ENCODE measurements at places on chromosomes 1 and 21.

- DNase-seq = no peak
Measured at GRCh38 chr21:44812640-44813039, 5.2 kb downstream of the SUMO3 start.

- DNase-seq = no peak
Measured at GRCh38 chr1:105686874-105687690, 1369.4 kb upstream of the PRMT6 start.

- DNase-seq = no peak
Measured at GRCh38 chr21:41851090-41851790, 27.9 kb downstream of the PRDM15 start.

DNA sequence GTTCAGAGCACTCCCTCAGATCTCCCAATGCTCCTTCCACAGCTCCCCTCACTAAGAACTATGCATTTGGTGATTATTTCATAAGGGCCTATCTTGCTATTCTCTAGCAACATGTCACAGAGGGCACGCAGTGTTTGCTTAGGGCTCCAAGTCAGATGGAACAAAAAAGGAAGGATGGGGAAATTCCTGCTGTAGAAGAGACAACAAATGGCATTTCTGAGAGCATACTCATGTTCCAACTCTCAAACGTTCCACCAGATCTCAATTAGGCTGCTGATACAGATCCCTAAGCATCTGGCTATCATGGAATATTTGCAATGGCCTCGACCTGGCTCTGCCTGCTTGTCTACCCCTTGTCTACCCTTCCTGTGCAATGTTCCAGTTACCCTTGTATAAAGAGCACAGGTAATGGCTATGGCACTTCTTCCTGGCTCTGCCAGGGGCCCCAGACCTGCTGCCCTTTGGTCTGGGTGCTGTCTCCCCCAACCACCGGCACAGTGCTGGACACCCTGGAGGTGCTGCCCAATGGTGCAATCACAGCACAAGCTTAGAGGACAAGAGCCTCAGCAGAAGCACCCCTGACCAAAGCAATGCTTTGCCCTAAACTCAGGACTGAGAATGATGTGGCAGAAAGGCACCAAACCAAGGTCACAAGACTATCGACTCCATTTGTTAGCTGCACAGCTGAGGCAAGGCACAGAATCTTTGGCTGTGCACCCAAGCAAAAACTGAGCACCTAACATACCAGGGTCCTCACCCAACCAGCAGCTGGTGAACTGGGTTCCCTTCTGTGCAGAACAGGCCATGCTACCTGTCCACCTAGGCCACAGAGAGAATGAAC is 3.6 kb downstream of the PARP1 start:
- DNase-seq = no peak

DNA sequence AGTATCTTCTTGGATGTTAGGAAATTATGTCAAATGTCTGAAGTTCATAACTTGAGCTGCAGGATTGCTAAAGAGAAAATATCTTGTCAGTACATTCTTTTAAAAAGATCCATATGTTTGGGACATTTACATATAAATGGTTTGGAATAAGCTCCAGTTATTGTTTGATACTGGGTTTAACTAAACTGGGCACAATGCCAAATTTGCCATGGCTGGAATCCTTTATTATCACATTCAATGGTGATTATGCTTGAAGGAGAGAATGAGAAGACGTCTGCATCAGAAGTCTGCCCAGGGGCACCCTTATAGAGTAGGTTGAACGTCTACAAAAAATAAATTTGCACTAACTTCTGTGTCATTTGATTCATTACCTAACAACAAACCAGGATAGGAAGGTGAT is 652.5 kb downstream of the AMY1C start:
- DNase-seq = no peak

DNA sequence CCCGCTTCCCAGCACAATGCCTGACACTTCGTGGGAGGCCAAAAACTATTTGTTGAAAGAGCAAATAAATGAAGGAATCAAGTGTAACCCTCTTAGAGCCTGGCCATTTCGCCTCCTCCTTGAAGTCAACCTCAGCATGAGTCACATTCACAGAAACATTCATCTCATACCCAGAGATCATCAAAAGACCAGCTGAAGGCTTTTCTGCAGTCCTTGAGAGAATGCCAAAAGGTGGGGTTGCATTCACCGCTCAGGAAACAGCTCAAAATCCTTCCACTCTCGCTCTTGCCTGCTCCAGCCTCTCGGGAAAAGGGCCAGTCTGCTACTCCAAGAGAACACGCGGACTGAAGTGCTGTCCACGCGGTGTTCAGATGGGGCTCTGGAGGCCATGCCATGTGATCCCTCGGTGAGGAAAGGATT is 90.0 kb downstream of the VWA5B1 start:
- no peak for DNase-seq

GRCh38 chr1:11525151-11525505 is 46.2 kb downstream of the DISP3 start:
- no peak for DNase-seq

- DNase-seq = no peak
Measured at GRCh38 chr1:2112280-2112701, 62.1 kb downstream of the PRKCZ start.

- no peak for DNase-seq
Measured at GRCh38 chr1:36529769-36530260, 47.1 kb upstream of the CSF3R start.

- no peak for DNase-seq
Measured at GRCh38 chr1:150760013-150760412, 5.6 kb downstream of the CTSS start.

DNA sequence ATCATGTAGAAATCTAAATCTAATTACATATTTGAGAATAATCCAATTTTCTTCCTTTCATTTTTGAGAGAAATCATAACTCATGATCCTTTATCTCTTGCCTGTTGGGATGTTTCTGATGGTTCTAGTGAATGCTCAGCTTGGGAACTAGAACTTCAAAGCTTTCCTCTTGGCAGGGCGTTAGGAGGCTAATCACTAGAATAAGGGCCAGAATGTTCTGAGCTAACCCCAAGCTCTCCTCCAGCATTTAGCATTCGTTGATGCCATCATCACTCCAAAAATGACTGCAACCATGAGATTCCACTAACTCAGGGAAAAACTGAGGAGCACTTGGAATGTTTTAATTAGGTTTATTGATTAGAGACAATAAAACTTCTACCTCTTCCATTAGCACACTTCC is 93.9 kb upstream of the DPT start:
- DNase-seq = no peak

GRCh38 chr1:18854331-18855025 is 5.0 kb downstream of the TAS1R2 start:
- DNase-seq = no peak

- DNase-seq = no peak
Measured at GRCh38 chr1:179012038-179012437, 13.7 kb upstream of the FAM20B start.

- DNase-seq = no peak
Measured at GRCh38 chr1:115330480-115331013, 7.5 kb downstream of the NGF start.

DNA sequence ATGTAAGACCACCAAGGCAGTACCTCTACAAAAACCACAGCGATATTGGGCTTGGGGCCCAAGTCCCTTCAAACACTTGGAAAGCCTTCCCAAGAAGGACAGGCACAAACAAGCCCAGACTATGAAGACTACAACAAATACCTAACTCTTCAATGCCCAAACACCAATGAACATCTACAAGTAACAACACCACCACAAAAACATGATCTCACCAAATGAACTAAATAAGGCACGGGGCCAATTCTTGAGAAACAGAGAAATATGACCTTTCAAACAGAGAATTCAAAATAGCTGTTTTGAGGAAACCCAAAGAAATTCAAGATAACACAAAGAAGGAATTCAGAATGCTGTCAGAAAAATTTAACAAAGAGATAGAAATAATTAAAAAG is 86.8 kb downstream of the COL24A1 start:
- DNase-seq = no peak

- no peak for DNase-seq
Measured at GRCh38 chr1:39690794-39691382, 345 bp downstream of the HPCAL4 start.

DNA sequence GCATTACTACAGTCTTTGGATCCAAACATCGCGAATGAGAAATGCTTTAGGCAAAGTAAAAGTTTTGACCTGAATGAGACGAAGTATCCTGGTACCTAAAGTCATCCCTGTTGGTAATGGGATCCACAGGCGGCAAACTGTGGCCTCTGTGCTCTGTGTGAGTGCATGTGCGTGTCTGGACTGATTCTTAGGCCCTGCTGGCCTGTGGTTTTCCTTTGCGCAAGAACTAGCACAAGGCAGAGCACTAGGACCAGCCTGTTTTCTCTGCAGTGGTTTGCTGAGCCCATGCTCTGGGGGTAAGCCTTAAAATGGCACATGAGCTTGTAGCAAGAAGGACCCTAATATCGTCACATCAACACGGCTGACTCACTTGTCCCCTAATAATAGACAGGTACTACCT is 251.2 kb downstream of the DSCAM start:
- no peak for DNase-seq

GRCh38 chr21:25967181-25967900 is 203.2 kb downstream of the APP start:
- no peak for DNase-seq

- DNase-seq = no peak
Measured at GRCh38 chr1:205355075-205355453, 1.7 kb downstream of the KLHDC8A start.

DNA sequence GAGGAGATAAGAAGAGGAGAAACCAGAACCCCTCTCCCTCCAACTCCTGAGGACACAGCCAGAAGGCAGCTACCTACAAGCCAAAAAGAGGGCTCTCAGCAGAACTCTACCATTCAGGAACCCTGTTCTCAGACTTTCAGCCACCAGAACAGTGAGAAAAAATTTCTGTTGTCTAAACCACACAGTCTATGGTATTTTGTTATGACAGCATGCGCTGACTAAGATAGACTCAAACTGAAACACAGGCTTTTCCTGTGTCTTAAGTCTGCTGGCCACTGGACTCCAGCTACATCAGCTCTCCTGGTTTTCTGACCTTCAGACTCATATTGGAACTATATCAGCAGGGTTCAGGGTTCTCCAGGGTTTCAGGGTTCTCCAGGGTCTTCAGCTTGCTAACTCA is 126.5 kb upstream of the TNFSF4 start:
- DNase-seq = no peak

- no peak for DNase-seq
Measured at GRCh38 chr1:26597629-26598039, 68.1 kb downstream of the RPS6KA1 start.

- no peak for DNase-seq
Measured at GRCh38 chr1:8021676-8022266, 4.3 kb downstream of the ERRFI1 start.

GRCh38 chr1:7634546-7635240 is 136.4 kb upstream of the VAMP3 start:
- DNase-seq = no peak

DNA sequence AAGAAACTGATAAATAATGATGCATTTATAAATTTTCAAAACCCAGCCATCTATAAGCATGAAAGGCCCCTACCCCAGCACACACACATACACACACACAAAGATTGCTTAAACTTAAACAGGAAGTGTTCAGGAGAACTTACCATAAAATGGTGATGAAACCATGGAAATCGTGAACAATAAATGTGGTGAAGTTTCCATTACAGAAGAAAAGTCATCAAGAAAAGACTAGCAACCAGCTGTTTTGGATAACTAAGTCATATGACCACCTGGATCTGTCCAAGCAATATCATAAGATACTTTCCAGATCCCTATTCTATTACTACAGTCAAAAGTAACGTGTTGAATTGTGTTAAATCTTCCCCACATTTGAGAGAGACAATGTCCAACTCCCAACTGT is 24.1 kb downstream of the RGS5 start:
- no peak for DNase-seq

GRCh38 chr1:55724551-55725325 is 509.6 kb upstream of the USP24 start:
- no peak for DNase-seq

DNA sequence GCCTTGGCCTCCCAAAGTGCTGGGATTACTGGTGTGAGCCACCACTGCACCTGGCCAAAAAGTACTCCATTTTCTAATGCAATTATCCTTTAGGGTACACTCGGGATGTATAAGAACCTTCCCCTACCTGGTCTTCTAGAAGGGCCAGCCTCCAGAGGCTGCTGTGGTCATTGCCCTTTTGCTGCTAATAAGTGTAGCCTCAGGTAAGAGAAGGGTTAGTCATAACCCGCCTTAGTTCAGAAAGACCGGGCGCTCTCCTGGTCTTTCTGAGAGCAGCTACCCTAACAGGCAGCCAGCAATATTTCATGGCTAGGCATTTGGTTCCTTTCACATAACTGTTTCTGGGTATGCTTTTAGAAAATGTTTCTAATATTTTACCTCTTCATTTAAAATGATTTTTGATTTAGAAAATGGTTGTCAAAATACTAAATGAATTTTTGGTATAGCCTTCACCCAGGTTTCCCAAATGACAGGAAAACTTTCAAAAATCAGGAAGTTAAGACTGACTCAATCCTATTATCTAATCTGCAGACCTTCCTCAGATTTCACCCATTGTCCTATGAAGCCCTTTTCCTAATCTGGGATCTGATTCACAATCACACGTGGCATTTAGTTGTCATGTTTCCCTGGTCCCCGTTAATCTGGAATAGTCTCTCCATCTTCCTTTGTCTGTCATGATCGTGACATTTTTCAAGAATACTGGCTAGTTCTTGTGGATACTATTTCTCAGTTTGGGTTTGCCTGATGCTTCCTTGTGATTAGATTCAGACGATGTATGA is 479.0 kb downstream of the SIPA1L2 start:
- DNase-seq = no peak

- no peak for DNase-seq
Measured at GRCh38 chr1:93702111-93702827, 20.6 kb upstream of the BCAR3 start.

- DNase-seq = no peak
Measured at GRCh38 chr1:11680270-11681070, 478 bp downstream of the MAD2L2 start.

GRCh38 chr1:182600745-182601415 is 3.3 kb downstream of the RGS16 start:
- no peak for DNase-seq

DNA sequence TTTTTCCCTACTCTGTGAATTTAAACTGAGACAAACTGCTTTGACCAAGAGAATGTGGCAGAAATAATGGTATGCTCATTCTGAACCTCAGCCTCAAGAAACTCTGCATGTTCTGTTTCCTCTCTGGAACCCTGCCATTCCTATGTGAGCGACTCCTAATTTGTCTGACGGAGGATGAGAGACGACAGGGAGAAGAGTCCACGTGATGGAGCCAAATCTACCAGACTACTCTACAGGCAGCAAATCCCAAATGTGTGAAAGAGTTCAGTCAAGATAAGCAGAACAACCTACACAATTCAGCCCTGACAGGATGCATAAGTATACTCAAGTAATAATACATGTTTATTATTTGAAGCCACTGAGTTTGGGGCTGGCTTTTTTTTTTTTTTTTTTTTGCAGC is 153.5 kb downstream of the DPYD start:
- no peak for DNase-seq

GRCh38 chr1:205279986-205280385 is 41.6 kb downstream of the NUAK2 start:
- DNase-seq = no peak

- DNase-seq = no peak
Measured at GRCh38 chr21:45737485-45738166, 94.1 kb downstream of the PCBP3 start.

- peak; percentile 8 for DNase-seq
Measured at GRCh38 chr1:226063977-226064815, 1.7 kb downstream of the H3-3A start.
